ENCODE measurements at places on chromosomes 7 and 10. TPM values are rescaled to one million over a fixed set of nuclear protein-coding genes. Genes with fewer than 3 reads are reported as not detected.

Gene SEMA3E
- total RNA-seq, result not detected

Gene C10orf105
- total RNA-seq, result 0.76 TPM

Gene ELFN1
- 0.10 TPM for total RNA-seq

Gene PNLIPRP2
- total RNA-seq, result not detected

Gene ACBD7
- 1.9 TPM for total RNA-seq

Gene KLF14
- total RNA-seq, result not detected

Gene FBXO24
- total RNA-seq, result 2.6 TPM

Gene IFIT2
- total RNA-seq, result 27.7 TPM

Gene FAM25G
- not detected for total RNA-seq

Gene BLVRA
- 47.4 TPM for total RNA-seq

Gene OPN1SW
- not detected for total RNA-seq

Gene RARRES2
- not detected for total RNA-seq

Gene CD36
- not detected for total RNA-seq

Gene CYP26C1
- not detected for total RNA-seq

Gene SPDYE16
- total RNA-seq, result 0.19 TPM

Gene CTBP2
- total RNA-seq, result 0.29 TPM

Gene CYP3A7
- not detected for total RNA-seq

Gene SFRP5
- total RNA-seq, result not detected

Gene FAM237B
- not detected for total RNA-seq

Gene DDC
- total RNA-seq, result not detected

Gene OIT3
- total RNA-seq, result not detected

Gene SPDYE3
- total RNA-seq, result not detected

Gene PTPRN2
- 0.51 TPM for total RNA-seq

Gene CDC14C
- not detected for total RNA-seq

Gene SPDYE8
- total RNA-seq, result not detected

Gene SRGN
- 966 TPM for total RNA-seq

Gene STEAP1
- total RNA-seq, result 0.41 TPM

Gene NPY4R2
- total RNA-seq, result not detected

Gene CHST15
- total RNA-seq, result 0.05 TPM

Gene PTEN
- 31.9 TPM for total RNA-seq

Gene UBE2D1
- total RNA-seq, result 14.5 TPM

Gene DENND2A
- total RNA-seq, result not detected

Gene FGFR2
- total RNA-seq, result 0.05 TPM

Gene CHST3
- total RNA-seq, result 0.31 TPM

Gene LLCFC1
- not detected for total RNA-seq

Gene AMZ1
- 0.83 TPM for total RNA-seq

Gene GNGT1
- not detected for total RNA-seq

Gene INSYN2A
- total RNA-seq, result not detected

Gene RELN
- total RNA-seq, result not detected

Gene GARIN1A
- not detected for total RNA-seq

Gene FRMD4A
- total RNA-seq, result 1.7 TPM

Gene CDK13
- 29.6 TPM for total RNA-seq

Gene MCM10
- total RNA-seq, result 70.6 TPM

Gene PRSS37
- not detected for total RNA-seq

Gene ZNF398
- 9.4 TPM for total RNA-seq

Gene SFXN2
- total RNA-seq, result 17.8 TPM

Gene GATA3
- 47.4 TPM for total RNA-seq

Gene LRGUK
- 0.07 TPM for total RNA-seq

Gene OR2A14
- not detected for total RNA-seq

Gene WNT2
- total RNA-seq, result not detected

Gene ITPRID1
- total RNA-seq, result not detected

Gene SPAG6
- total RNA-seq, result not detected

Gene CYP17A1
- not detected for total RNA-seq

Gene ENTPD1
- total RNA-seq, result 2.5 TPM

Gene KLLN
- 0.29 TPM for total RNA-seq

Gene ATOH7
- not detected for total RNA-seq

Gene RBM20
- not detected for total RNA-seq

Gene ERVW-1
- not detected for total RNA-seq

Gene AKR1C2
- total RNA-seq, result not detected
